ENCODE measurements at places on chromosomes 3 and 15.

DNA sequence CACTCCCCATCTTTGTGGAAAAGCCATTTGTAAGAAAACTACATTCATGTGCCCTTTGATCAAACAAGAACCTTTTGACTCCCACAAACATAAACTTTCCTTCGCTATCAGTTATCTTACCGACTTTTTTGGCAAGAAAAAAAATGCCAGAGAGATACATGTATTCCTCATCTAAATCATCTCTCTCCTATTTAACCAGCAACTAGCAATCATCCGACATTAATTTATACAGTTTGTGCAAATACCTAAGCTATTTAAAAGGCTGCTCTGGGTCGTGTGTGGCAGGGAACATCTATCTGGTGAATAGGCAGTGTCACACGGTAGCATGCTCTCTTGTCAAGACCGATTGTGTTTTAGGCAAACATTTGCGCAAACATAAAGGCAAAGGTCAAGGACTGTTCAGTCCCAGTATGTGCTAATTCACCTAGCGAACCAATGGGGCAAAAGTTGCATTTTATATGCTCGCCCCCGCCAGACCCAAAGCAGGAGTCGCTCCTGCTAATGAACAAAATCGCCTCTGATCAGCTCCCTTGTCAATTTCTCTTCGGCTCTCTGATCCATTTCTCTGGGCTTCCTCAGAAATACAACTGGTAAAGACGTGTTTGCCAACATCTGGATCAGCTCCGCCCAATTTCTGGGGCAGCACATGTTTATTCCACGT is 37.7 kb downstream of the ZIC4 start:
- no peak for DNase-seq

DNA sequence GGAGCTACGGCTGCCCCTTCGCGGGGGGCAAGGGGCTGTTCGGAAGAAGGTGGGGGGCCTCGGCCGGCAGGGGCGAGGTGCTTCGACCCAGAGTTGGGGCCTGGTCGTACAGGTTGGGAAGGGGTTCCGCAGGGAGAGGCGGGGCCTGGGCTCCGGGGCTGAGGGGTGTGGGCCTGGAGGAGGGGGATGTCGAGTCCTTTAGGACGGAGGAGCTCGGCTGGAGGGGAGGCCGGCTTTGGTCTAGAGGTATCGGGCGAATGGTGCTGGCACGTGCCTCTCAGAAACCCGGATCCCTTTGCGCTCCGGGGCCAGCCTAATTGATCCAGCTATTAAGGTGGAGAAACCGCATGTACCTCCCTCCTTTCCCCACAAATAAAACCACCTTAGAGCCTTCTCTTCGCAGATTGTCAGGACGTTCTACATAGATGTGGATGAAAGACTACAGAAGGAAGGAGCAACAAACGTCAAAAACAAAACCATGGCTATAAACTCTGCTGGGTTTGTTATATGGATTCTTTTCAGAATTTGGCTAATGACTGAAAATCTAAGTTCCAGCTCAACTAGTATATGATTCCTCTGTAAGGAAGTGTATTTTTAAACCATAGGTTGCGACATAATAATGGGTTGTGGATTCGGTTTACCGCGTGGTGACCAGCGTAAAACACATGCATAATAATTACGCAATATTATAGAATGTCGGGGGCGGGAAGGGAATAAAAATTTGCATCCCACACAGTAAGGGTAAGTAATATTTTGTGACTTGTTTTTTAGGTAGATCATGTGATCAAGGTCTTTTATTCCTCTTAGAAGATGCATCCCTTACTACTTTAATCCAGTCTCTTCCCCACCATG is 644 bp upstream of the NGLY1 start:
- DNase-seq = no peak

DNA sequence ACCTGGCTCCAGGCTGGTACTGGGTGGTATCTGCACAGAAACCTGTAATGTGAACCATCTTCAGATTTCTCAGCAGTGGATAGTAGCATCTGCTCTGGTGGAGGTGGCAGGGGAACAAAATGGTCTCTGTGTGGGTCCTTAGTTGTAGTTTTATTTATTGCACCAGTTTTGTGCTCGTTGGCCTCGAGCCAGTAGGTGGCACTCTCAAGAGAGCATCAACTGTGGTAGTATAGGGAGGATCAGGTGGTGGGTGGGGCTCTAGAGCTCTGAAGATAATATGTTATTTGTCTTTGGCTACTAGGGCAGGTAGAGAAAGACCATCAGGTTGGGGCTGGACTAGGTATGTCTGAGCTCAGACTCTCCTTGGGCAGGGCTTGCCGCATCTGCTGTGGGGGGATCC is 254.0 kb upstream of the GPR149 start:
- DNase-seq = no peak

DNA sequence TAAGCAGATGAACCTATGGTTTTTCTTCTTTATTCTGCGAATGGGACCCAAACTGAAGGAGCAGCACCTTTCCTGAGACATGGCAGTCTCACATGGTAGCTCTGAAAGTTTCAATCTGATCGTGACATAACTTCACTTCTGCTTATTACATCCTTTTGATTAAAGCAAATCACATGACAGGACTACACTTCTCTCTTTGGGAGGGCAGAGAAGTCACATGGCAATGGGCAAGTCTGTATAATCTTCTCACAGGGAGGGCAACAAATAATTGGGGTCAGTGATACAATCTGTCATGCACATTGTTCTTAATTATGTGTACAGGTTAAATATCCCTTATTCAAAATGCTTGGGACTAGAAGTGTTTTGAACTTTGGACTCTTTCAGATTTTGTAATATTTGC is 21.6 kb downstream of the NCBP2 start:
- DNase-seq = no peak

GRCh38 chr15:75646944-75647364 is 758 bp upstream of the SNX33 start:
- DNase-seq = no peak

- no peak for DNase-seq
Observed at GRCh38 chr3:69532547-69533224, 146.8 kb upstream of the FRMD4B start.

DNA sequence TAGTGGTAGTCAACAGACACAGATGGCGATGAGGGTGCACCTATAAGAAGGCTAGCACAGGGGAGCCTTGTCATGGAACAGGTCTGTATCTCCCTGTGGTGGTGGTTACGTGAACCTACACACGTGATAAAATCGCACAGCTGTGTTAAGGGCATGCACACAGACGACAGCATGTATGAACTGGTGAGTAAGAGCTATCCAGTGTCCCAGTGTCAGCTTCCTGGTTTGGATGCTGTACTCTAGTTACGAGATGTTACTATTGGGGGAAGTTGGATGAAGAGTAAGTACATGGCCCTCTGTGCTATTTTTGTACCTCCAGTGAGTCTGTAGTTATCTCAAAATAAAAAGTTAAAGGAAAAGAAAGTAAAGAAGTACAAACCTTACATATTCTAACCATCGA is 38.2 kb downstream of the MTMR10 start:
- DNase-seq = no peak

GRCh38 chr3:42690766-42691680 is 5.7 kb downstream of the KLHL40 start:
- no peak for DNase-seq

- DNase-seq = no peak
Observed at GRCh38 chr3:60504827-60505457, 746.3 kb downstream of the FHIT start.

- DNase-seq = no peak
Observed at GRCh38 chr15:51758645-51759044, 7.2 kb downstream of the TMOD2 start.

DNA sequence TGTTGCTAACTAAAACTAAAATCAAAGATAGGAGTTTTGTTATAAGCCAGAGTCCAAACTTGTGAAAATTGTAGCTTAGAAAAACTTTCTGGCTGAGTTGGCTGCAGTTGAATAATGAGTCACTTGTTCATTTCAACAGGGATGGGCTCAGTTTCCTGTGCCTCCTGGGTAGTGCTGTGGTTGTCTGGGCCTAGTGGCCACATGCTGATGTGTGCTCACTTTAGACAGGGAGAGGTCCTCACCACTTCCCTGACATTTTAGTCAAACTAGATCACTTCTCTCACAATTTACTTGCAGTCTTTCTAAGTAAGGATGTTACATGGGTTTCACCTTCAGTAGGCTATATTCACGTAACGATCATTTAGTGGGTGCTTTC is 6.3 kb upstream of the UBE2Q2 start:
- peak; percentile 16 for DNase-seq

- DNase-seq = peak; percentile 16
Observed at GRCh38 chr3:13069495-13069894, 3.7 kb downstream of the IQSEC1 start.

- DNase-seq = no peak
Observed at GRCh38 chr15:35562641-35563040, 16.7 kb upstream of the DPH6 start.

DNA sequence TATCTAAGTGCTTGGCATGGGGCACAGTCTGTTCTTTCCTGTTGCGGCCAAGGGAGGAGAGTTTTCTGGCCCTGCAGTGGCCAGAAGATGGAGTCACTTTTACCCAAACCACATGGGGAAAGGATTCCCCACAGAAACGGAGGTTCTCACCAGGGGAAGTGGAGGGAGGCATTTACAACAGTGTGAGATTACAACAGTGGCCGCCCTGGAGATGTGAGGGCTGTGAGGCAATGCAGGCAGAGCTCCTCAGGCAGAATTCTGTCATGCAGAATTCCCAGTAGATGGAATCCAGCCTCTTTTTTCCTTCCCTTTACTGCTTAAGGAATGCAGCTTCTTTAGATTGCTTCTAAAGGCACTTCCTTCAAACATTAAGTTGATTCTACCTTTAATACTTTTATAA is 83.1 kb downstream of the CACNA1D start:
- no peak for DNase-seq

DNA sequence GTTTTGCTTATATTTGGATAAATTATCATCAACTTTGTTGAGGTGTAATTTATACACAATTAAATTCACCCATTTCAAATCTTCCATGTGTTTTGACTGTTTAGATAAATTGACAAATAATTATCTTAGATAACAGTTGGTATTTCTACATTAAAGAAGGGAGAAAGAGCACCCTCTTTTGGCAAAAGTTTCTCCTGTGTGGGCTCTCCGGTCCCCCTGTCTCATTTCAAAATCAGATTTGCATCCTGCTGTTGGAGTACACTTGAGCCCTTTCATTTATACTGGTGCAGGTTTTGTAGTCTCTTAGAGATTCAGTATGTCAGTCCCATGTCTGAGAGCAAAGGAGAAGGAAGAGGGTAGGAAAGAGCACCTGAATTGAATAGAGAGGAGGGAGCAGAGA is 49.4 kb downstream of the NKIRAS1 start:
- no peak for DNase-seq

DNA sequence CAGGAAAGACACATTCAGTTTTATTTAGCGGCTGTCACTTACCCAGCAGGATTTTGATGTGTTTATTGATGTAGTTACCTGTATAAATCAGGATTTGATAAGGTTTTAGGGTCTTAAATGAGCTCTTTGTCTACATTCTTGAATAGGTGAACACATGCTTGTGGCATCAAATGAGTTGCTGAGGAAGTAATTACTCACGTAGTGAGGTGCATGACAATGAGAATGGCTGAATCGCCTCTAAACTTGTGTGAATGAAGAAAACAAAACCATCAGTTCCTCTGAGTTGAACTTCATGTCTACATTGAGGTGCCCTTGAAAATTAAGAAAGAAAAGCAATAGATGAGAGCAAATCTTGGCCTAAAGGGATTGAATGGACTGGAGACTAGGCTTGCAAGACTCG is 245.6 kb upstream of the SATB1 start:
- no peak for DNase-seq

DNA sequence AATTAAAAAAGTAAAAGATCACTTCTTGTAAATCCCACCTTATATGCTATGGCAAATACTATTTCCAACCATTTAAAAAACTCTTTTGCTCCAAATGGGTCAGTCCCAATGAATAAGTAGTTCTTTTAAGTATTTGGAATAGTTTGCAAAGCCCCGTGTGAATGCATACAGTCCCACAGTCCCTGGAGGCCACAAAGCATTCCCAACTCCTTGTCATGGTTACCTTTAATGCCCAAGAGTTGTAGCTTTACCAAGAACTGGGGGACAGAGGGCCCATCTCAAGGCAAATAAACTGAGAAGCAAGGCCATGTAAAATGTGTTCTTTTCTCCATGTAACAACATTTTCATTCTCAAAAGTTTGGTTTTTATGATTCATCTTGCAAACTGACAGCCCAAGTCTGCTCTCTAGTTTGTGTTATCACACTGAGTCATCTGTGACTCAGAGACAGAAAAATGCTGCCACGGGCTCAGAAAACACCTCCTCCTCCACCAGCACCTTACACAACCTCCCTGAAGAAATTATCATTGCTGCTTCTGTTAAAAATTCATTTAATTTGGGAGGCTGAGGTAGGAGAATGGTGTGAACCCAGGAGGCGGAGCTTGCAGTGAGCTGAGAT is 336.2 kb downstream of the ERC2 start:
- no peak for DNase-seq

DNA sequence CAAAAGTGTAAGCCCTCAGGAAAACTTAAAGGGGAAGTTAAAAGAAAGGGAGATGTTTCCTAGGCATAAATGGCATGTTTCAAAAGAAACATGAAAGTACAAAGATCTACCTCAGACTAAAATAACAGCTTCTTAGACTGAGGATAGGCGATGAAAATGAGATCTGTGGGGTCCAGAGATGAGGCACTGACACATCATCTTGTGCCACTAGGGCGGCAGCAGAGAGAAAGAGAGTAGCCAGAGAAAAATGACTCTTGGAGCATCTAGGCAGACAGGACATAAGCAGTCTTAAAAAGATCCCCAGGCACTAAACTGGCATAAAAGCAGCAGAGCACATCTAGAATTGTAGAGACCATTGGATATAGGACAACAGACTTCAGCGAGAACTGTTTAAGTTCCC is 42.5 kb upstream of the RFX7 start:
- DNase-seq = no peak

DNA sequence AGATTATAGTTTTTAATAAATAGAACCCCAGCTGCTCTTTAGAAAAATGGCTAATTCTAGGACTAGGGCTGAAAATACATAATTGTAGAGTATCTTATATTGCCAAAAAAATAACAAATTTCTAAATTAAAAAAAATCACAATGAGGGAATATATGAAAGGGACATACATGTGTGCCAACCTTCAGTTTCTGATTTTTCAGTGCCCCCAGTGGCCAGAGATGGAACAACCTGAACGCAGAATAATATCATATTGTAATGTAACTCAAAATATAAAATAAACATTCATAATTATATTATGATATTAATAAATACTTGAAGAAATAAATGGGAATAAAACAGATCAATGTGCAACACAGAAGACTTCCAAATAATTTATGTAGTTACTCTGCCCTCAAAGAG is 460.5 kb downstream of the ZNF385D start:
- DNase-seq = no peak

DNA sequence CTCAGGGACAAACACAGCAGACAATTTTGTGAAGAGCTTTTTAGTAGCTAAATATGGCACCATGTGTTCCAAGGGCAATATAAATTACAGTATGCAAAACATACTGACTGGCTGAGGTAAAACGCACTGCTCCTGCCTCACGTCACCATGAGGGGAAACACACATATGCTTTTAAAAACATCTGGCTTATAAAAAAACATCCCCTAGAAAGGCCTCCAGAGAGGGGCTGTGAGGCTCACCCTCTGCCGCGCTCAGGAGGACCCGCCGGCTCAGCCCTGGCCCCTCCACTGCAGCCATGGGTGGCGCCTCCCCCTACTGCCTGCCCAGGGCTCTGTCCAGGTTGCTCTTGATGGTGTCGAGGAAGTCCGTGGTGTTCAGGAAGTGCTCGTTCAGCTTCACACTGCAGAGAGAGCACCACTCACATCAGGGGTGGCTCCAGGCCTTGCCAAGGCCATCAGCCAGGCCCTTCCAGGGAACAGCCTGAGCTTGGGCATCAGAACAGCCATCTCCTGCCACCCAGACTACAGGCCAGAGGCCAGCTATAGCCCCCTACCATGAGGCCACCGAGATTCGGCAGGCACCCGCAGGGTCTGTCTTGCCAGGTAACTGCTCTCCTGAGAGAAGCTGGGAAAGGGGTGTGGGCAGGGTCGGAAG is 18.2 kb downstream of the IDH2 start:
- DNase-seq = no peak

Data from activated T-helper 1 cell treated with Interleukin-2 at 50 U/mL for 16 hours (primary cell).